Fibroblast of gingiva (primary cell): ENCODE measurements at places on chromosomes 3 and 15.

DNA sequence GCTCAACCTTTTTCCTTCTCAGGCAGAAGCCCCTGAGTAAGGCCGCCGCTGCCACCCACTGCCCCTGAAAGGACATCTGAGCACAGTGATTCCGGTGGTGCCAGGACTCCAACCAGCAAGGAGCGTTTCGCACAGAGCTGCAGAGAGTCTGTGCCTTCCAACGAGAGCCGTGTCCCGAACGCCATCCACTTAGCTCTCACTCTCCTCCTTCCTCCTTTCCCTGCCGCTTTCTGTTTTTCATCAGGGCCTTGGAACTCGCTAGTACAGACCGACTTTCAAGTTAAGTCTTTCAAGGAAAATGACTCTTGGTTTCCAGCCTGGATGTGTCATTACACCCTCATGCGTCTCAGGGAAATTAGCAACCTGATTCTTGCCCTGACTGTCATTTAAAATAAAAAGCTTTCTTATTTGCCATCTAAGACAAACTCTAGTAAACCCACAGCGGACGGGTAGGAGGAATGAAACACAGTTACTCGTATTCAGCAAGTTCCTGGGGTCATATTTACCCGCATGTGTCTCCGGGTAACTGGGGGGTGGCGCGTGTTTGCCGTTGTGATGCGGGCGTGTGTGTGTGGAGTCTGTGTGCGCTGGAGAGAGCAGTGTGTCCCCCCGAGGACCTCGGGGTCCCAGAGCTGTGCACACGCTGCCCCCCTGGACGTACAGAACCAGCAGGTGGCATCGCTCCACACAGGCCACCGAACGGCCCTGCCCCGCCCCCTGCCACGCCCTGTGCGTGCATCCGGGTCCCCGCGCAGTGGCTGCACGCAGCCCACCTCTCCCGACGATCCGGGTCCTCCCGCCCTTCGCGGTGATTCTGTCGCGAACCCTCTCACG lies 30.4 kb upstream of the ALDH1A3 start:
- DNase-seq = peak; percentile 40

DNA sequence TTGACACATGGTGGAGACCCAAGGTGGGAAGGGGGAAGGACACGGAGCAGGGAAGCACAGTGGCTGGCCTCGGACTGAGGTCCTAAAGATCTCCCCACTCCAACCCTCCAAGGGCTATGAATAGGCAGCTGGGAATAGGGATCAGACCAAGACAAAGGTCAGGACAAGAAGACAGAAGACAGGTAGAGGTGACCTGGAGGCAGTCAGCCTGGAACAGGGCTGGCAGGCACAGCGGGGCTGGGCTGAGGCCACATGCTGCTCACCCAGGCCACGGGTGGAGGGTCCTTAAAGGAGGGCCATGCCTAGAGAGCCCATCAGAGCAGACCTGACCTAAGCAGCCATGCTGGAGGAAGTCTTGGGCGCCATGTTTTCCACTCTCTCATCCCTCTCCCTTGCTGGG lies 2.7 kb upstream of the PLA2G4D start:
- no peak for DNase-seq

DNA sequence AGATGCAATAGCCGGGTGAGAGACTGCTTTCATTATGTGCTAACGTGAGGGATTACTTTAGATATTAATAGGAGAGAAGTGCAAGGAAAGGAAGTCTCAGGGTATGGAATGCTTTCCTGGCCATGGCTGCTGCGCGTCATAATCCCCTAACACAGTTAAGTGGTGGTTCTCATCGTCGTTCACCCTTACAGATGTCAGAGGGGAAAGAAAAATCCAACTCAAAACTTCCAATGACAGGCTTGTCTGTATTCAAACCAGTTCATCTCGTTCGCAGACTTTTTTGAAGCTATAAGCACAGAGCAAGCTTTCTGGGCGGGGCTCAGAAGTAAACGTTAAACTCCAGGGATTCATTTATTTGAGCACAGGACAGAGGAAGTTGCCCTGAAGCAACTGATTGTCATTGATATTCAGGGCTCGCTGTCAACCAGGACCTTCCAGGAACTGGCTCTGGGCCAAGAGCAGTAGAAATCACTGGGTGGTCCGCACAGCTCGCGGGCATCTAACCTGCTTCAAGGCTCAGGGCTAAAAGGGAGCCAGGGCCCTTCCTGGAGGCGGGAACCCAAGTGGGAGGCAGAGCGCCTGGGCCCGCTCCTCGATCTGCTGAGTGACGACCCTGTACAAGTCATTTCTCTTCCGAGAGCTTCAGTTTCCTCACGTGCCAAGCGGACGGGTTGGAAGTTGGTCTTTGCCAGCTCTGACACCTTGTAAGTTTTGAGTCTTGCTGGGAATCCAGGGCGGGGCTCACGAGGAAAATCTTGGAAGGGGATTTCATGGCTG lies 1.1 kb upstream of the LPP start:
- DNase-seq = peak; percentile 49

- peak; percentile 85 for DNase-seq
These were observed 46.4 kb upstream of the HES1 start for GRCh38 chr3:194089357-194090177.

DNA sequence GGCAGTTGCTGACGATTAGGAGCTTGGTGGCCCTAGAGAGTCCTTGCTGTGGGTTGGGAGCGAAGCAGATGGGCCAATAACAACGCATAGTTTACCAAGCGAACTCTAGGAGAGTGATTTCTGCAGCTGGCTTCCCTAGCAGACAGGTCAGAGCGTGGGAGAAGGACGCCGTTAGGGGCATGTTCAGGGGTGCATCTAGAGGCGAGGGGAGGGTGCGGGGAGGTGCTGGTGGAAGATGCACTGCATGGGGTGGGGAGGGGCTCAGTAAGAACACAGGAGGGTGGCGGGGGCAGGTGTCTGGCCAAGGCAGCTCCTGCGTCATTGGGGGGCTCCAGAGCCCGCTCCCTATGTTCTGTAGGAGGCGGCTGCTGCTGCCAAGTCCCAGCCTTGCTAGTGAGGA lies 8.9 kb downstream of the APBA2 start:
- no peak for DNase-seq

- no peak for DNase-seq
These were observed 50.1 kb downstream of the SLC6A20 start for GRCh38 chr3:45746165-45746776.

GRCh38 chr3:152157337-152157736 lies 111.4 kb upstream of the MBNL1 start:
- DNase-seq = no peak

DNA sequence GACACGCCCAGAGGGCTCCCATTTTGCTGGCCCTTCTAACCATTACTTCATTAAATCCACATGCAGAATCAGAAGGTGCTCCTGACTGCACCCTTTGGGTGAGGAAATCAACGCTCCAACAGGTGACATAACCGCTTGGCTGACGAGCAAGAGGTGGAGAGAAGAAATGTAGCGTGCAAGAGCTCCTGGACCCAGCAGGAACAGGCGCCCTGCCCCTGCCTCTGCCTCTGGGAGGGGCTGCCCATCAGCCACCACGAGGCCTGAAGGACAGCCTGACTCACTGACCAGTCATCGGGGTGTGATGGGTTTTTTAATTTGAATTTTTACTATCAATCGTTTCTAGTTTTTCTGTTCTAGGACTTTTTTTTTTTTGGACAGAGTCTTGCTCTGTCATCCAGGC lies 218.2 kb downstream of the ADAMTS17 start:
- no peak for DNase-seq

DNA sequence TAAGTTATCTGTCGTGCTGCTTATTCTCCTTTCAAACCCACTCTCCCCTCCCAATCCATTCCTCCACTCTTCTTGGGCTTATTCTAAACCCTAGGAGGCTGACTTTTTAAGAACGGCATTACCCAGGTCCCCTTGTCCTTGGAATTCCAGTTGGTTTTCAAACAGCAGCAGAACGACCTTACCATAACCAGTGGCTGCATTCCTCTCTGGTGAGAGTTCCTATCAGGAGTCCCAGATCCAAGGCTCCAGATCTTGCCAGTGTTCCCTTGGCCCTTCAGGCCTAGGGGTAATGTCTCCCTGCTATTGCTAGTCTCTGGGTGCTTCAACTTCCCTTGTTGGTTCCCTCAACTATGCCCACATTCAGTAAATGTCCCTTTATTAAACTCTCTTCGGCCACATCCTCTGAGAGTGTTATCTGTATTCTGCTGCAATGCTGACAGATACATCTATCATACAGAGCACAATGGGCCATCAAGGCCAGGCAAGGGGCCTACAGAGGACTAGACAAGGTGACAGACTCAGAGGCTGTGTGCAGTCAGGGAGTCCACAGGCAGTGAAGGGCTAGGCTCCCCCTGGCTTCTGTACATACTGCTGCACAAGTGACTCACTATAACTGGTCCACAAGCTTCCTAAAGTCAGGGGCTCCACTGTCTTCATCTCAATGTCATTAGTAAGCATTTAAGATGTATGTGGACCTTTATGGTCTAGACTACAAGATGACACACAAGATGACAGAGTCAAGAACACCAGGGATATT lies 10.1 kb downstream of the LYSMD2 start:
- DNase-seq = no peak

GRCh38 chr15:31561156-31561555 lies 234.5 kb downstream of the KLF13 start:
- DNase-seq = no peak

DNA sequence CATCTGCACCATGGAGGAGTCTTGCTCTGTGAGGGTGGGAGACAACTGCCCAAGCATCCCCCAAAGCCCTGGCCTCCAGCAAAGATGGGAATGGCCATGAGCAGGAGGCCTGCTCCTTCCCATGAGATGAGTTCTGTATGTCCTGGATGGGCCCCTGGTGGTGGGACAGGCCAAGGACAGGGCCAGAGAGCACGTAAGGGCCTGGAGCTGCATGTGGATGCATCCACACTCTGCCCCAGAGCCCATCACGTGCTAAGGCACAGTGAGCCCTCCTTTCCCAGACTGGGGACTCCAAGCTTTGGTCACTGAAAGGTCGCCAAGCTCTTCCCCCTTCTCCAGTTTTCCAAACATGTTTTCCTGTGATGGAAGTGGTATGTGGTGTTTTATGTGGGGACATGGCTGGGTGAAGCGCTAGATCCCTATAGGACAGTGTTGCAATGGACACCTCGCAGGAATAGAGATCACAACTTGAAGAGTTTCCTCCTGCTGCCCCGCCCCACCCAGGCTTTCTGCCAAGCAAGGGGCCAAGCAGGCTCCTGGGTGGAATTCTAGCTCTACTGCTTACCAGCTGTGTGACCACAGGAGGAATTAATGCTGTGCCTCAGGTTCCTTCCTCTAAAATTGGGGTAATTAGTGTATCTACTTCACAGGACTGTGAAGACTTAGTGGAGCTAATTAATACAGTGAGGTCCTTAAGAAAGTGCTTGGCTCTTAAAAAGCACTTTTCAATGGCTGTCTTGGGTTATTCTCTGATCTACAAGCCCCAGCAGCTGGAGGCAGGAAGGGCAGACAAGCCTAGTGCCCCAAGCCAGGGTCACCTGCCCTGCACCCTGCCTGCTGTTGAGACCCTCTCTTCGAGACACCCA lies 106.4 kb upstream of the RPL32 start:
- peak; percentile 70 for DNase-seq

- DNase-seq = peak; percentile 98
These were observed at the start of gene DNAJC19 for GRCh38 chr3:180989291-180990163. TSS of gene DNAJC19 (minus strand) at chr3:180989736. CDS start at chr3:180989602, 134 bp downstream.

- DNase-seq = no peak
These were observed 459.9 kb upstream of the MCTP2 start for GRCh38 chr15:93771196-93772030.

DNA sequence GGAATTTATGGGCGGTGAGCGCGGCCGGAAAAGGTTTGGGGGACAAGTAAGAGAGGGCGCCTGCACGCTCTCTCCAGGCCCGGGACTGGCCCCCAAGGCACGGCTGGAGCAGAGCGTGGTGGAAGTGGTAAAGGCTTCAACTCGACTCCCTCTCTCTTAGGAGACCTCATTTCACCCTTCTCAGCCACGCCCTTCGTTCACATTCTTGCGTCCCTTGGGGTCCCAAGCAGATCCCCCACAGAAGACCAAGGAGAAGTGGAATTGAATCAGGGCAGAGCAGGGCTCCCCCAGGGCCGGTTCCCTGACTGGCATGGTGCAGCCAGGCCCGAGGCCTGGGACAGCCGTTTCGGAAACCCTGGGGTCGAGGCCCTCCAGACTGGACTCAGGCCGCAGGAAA lies 75.4 kb upstream of the POLG start:
- no peak for DNase-seq

- no peak for DNase-seq
These were observed 183.5 kb downstream of the RYR3 start for GRCh38 chr15:33494306-33494705.

DNA sequence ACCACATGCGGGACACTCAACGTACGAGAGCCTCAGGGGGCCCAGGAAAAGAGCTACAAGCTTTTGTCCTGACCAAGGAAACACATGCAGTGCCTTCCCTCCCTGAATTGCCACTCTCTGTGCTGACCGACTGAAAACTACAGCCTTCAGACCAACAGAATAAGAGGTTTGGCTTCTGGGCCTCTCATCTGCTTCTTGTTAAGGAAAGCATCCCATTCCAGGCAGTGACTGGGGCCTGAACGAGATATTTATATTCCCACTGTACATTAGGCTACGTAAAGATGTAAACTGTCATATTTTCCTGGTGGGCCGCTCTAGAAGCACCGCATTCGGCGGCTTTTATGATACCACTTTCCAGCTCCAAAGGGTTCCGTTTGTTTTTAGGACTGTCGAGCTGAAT lies 208.9 kb upstream of the TPM1 start:
- peak; percentile 42 for DNase-seq

- DNase-seq = no peak
These were observed 12.2 kb upstream of the MAPK6 start for GRCh38 chr15:52006702-52007340.

DNA sequence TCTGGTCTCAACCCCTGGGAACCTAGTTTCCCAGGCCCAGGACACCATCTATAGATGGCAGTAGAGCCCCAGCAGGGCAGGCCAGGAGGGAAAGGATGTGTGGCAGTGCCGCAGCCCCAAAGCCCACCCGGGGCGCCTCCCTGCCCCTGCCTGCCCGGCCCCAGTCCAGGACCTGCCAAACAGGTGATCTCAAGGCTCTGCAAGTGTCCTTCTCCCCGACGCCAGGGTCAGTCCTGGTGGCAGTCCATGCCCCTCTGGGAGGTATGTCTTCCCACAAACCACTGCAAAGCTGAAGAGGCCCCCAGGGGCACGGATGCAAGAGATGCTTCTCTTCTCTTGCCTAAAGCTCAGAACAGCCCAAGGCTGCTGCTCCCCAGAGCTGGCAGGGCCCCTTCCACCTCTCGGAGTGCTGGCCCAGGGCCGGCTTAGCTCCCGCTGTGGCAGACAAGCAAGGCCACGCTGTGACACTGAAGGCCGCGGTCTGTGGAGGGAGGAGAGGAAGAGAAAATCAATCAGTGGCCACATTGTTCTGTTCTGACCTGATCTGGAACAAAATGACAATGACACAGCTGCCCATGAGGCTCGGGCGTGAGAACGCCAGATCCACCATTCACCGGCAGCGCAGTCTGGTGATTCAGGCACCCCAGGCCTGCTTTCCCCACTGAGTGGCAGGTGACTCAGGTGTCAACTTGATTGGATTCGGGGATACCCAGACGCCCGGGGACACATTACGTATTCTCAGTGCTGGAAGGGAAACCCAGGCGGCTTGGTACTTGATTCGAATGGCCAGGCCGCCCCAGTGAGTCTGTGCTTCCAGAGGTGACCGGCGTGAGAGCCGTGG lies 34.0 kb downstream of the KLHL25 start:
- no peak for DNase-seq
